G401 (cell line): ENCODE measurements at places on chromosomes 1 and 21. TPM values are rescaled to one million over a fixed set of nuclear protein-coding genes. Genes with fewer than 3 reads are reported as not detected.
A peak's percentile ranks its signal among the peaks of the same experiment; 100 is the strongest.

GRCh38 chr21:36522219-36522808 is 42.4 kb upstream of the CLDN14 start:
- DNase-seq, result no peak

GRCh38 chr1:169563019-169563615 is 23.2 kb downstream of the F5 start:
- no peak for DNase-seq

The PDC gene
- not detected in 2 replicates for total RNA-seq

DNA sequence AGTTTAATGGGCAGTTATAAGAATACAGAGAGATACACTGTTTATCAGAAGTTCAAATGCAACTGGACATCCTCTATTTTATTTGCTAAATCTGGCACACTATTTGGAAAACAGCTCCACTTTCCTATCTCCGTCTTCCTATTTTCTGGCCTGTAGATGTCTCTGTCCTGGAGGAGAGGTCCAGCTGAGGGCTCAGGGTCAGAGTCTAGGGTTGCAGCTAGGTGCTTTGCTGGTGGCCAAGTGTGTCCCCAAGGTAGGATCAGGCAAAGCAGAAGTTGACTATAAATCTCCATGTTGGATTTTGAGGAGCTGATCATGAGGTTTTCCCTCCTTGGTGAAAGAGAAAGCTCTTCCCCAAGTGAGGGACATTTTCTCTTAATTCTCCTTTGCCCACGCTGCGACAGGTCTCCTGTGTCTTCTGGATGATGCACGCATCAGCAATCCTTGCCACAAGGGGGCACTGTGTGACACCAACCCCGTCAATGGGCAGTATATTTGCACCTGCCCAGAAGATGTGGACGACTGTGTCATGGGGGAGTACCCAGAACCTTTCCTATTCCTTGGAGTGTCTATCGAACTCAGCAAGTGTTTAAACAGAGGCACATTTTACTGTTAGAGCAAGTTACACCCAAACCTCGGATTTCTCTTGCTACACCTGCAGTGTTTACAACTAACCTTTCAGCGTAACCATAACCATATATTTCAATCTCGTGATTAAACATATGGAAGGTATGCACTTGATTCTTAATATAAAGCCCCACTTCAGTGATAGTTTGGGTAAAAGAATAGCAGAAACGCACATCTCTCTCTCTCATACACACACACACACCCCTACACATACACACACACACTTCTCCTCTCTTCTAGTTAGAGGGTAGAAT is 10.2 kb downstream of the ADAM30 start:
- DNase-seq, result peak; percentile 9

DNA sequence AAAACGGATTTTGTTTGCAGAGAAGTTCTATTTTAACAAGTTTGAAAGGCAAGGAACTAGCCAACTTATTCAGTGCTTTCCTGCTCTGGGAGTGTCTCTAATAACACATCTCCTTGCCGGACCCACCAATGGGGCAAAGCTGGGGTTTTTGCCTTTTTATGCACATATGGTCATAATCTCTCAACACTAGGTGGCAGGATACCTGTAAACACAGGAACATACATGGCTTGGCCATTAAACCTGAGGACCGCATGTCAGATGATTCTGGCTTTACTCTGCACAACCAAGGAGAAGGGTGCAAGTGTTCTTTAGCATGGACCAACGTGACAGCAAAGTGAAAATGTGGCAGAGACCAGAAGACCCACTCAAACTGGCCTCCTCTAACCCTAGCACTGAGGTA is 4.9 kb downstream of the TMEM9 start:
- peak; percentile 44 for DNase-seq

DNA sequence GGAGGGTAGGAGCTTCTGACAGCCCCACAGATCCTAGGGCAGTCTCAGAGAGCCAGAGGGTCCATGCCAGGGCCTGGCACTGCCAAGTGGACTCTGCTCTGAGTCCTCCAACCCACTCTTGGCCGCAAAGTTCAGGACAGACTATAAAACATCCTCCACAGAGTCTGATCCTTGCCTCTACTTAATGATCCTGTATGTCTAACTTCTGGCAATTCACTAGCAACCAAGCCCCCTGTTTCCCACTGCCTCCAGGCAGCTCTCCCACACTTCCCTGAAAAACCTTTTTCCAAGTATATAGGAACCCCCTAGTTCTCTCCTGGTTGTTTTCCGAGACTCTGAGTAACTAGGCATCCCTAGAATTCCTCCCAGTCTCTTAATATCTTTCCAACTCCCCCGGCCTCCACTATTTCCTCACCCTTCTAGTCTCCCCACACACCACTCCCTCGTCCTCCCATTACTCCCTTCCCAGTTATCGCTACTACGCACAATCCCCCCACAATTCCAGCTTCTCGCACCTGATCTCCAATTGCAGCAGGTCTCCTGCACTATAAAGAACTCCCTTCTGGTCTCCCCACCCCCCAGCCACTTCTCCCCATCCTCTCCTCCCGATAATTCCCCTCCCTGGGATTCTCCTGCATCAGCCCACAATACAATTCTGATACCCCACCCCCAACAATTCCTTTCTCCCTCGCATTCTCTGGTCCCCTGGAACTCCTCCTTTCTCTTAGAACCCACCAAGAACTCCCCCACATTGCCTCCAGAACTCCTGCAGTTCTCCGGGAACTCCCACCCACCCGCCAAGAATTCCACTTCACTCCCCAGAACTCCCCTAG is 574 bp downstream of the IGSF9 start:
- DNase-seq, result no peak

- DNase-seq, result no peak
Observed at GRCh38 chr1:25503551-25504426, 39.6 kb upstream of the LDLRAP1 start.

The CLCN6 gene
- 1.8 and 6.8 TPM in 2 replicates for total RNA-seq

The SLC44A5 gene
- total RNA-seq, result not detected in 2 replicates

The LCE4A gene
- total RNA-seq, result not detected in 2 replicates

DNA sequence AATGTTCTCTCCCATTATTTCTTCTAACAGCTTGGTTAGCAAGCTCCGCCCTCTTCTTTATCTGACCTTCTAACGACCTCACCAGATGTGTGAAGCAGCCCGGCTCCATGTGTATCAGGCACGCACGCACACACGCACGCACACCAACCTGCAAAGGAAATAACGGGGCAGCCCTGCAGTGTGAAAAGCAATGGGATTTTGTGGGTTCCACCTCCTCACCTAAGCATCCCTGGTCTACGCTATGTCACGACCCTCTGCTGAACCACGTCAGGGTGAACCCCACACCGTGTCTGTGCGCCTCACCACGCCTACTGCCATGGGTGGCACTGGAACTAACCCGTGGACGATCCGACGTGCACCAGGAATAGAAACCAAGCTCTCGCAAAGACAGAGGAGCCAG is 10.4 kb downstream of the SSU72 start:
- no peak for DNase-seq

DNA sequence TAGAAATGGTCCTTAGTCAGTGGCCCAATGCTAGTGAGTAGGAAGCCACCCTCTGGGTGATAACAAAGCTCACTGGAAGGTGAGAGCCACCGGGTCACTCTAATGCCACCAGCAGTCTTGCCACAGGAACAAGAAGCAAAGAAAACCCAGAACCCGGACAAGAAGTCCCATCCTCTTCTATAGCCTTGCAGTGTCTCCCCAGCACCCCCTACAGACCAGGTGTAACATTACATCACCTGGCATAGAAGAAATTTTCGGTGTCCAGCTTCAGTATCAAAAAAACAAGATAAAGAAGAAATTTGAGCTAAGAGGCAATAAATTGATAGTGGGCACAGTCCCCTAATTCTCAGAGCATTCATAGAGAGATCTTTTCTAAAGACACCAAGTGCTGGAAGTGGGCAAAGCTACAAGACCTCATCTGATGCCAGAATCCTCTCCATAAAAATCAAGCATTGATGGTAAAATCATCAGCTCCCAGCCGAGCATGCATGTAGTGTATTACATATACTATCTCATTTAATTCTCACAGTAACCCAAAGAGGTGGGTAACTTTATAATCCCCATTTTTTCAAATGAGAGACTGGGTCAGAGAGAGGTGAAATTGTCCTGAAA is 491.0 kb downstream of the MATN1 start:
- peak; percentile 6 for DNase-seq

- peak; percentile 67 for DNase-seq
Observed at GRCh38 chr1:52904927-52905698, 16.4 kb downstream of the ECHDC2 start.
